ENCODE measurements at places on chromosomes 6 and 20. TPM values are rescaled to one million over a fixed set of nuclear protein-coding genes. Genes with fewer than 3 reads are reported as not detected.

DNA sequence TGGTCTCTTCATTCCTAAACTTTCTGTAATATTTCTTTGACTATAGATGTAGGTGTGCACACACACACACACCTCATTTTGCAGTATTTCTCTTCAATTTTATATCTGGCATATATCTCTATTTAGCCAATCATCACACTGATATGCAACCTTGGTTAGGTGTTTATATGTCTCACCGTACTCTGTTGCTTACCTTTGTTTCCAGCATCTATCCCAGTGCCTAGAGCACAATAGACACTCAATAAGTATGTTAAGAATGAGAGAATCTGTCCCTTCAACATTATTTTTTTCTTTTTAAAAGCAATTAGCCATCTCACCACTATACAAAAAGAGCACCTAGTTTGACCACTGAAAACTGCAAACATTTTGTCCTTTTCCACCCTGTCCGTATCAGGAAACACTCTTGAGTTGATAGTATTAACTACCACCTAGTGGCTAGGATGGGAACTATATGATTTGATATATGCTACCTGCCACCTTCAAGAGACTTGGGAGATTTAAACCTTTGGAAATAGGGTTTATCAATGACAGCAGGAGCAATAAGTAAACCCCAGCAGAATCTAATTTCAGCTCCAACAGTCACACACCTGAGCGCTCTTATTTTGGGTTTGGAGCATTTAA lies 48.7 kb upstream of the RSPO3 start:
- no peak for DNase-seq

DNA sequence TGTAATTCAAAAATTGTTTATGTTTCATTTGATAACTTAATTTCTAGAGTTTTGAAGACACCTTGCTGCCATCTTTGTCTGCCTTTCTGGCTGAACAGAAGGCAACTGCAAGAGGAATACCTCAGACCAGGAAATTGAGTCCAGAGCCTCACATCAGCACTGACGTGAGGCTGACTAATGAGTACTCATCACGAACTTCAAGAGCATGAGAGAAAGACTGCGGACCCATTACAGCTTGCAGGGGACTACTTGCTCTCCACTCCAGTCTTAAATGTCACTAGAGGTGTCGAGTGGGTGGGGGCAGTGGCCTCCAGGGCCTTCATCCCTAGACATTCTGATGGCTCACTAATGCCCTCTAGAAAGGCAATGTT lies 109.5 kb upstream of the SSTR4 start:
- DNase-seq, result no peak

- DNase-seq, result peak; percentile 66
These were observed 12.2 kb upstream of the KCNK15 start for GRCh38 chr20:44733341-44734069.

GRCh38 chr6:148146717-148147462 lies 195.7 kb upstream of the SASH1 start:
- peak; percentile 6 for DNase-seq

DNA sequence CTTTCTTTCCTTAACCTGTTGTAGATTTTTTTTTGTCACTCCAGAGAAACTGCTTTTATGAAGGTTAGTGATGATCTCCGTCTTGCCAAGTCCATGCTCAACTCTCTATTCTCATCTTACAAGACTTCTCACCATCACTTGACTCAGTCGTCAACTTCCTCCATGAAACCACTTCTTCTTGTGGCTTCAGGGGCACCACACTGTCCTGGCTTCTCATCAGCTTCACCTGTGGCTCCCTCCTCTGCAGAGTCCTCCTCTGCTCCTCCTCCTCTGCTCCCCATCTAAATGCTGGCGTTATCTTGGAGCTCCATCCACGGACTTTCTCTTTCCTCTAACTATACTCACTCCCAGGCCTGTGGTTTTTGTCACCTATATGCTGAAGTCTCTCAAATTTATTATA lies 187.5 kb downstream of the BACH2 start:
- no peak for DNase-seq

GRCh38 chr20:50930139-50930975 lies 880 bp downstream of the ADNP start:
- no peak for DNase-seq

GRCh38 chr20:24745206-24745605 lies 203.9 kb upstream of the CST7 start:
- no peak for DNase-seq

GRCh38 chr6:49913636-49914375 lies 47.5 kb upstream of the CRISP1 start:
- no peak for DNase-seq

- no peak for DNase-seq
These were observed 650.0 kb downstream of the KIF16B start for GRCh38 chr20:15923030-15923776.

DNA sequence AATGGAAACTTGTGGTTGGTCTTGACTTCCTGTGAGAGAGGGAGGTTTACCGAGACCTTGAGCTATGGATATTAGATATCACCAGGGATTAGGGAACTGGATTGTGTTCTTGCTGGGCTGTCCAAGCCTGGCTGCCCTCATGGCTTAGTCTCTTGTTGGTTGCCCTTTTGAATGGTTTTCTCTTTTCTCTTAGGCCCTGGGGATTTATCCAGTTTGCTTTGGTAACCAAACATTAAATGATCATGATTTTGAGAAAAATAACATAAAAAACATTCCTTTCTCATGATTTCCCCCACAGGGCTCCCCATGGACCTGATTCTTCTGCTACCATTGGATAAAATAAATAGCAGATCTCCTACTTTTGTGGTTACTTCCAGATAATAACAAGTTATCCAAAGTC lies 306.4 kb upstream of the RNF217 start:
- no peak for DNase-seq

- DNase-seq, result no peak
These were observed 90.0 kb downstream of the CD24 start for GRCh38 chr6:106884576-106884975.

DNA sequence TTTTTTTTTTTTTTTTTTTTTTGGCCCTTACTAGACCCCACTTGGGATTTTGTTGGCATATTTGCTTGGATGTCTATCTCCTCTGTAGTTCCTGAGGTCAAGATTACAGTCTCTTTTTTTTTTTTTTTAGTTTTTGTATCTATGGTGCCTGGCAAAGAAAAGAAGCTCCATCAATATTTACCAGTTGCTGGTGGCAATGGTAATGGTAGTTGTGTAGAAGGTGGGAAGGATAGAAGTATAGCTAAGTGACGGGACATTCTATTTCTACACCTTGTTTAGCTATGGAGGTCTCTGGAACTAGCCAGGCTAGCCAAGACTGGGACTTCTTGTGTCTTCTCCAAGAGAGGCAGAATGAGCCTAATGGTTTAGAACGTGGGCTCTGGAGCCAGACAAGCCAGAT lies 42.2 kb upstream of the TNFAIP3 start:
- no peak for DNase-seq

DNA sequence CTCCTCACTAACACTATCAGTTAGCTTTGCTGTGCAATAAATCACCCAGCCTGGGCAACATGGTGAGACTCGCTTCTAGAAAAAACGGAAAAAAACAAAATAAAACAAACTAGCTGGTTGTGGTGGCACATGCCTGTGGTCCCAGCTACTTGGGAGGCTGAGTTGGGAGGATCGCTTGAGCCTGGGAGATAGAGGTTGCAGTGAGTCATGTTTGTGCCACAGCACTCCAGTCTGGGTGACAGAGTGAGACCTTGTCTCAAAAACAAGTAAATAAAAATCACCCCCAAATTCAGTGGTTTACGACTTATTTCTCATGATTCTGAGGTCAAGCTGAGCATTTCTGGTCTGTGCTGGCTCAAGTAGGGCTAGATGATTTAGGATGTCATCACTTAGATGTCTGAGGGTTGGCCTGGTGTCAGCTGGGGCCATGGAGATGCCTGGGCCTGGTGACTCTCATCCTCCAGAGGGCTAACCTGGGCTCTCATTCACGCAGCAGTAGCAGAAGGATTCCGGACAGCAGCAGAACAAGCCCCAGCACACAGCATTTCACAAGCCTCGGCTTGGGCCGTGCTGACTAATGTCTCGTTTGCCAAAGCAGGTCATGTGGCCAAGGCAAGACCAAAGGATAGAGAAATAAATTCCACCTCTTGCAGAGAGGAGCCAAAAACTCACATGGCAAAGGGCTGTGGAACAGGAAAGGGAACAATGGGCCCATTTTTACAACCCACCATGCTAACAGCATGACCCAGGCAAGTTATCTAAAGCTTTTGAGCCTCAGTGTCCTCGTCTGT lies 32.5 kb downstream of the MGME1 start:
- DNase-seq, result no peak

GRCh38 chr6:110682460-110682853 lies 132.8 kb downstream of the CDK19 start:
- peak; percentile 70 for DNase-seq

- no peak for DNase-seq
These were observed 10.0 kb upstream of the ANKRD60 start for GRCh38 chr20:58238490-58238889.

DNA sequence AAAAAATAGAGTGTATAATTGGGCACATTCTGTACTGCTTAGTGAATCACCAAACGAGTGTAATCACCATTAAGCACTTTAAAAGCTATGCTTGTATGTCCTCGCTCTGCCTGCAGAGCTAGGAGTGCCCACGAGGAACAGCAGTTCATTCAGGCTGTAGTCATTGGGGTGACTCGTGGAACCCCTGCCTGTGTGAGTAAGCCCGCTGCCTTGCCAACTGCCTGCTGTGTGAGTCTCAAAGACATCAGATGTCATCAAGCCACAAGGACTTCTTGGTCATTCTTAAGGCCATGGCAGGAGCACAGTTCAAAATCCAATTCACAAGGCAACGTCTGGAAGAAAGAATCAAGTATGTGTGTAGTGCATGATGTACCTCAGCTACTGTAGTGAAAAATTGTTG lies 60.4 kb downstream of the FOXO3 start:
- DNase-seq, result no peak

DNA sequence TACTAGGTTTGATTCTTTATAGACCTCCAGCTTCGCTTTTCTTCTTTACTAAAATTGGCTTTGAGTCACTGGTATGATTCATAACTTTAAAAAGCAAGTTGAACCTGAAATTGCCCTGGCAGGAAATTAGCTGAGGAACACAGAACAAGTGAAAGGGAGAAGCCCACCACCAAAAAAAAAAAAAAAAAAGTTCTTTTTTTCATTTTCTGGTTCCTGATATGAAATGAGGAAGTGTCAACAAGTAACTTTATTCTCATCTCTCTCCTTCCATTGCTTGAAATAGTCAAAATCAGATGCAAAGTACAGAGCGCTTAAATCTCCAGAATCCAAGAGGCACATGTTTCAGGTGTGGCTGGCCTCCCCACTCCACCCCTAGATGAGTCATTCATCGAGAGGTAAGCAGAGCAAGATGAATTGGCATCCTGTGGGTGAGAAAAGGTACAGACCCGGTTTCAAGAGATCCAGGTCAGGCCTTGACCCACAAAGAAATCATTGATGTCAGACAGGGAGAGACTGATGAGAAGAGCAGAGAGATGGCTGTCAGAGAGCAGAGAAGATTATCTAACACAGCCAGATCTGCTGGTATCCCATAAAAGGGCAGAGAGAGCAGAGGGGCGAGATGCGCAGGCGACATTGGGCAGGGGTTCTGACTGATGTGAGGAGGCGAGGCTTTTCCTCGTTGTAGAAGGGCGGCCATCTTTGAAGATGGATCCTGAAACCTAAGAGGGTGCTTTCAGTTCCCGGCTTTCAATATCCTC lies 54.8 kb upstream of the MBOAT1 start:
- DNase-seq, result no peak

DNA sequence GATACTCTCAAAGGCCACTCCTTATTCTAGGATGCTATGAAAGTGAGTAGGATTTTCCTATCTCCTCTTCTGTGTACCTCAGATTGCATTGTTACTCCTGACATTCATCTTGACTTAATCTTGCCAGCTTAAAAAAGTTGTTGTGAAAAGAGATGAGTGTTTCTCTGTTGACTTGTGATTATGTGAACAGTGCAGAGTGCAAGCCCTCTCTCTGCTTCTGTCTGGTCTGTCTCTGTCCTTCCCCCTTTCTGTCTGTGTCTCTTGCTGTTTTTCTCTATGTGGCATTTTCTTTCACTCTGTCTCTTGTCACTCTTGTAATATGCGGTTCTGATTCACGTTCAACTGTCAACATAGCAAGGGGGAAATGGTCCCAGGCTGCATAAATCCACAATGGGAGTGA lies 306.6 kb downstream of the FARS2 start:
- DNase-seq, result no peak

DNA sequence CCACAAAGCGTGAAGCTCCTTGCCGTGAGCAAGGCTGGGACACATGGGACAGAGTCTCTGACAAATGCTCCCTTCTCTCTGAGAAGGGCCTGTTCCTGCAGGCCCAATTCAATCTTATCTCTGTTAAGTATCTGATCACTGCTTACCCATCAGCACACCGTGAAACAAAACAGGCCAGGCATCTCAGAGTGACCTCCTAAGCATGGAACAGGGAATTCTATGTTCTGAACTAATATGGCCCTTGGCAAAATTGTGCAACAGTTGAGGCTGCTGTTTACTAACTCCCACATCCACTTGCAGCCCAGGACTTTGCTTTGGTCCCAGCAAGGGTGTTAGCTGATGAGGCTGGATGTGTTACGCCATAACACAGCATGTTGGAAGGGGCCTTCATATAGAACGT lies 79.2 kb downstream of the GCLC start:
- no peak for DNase-seq

DNA sequence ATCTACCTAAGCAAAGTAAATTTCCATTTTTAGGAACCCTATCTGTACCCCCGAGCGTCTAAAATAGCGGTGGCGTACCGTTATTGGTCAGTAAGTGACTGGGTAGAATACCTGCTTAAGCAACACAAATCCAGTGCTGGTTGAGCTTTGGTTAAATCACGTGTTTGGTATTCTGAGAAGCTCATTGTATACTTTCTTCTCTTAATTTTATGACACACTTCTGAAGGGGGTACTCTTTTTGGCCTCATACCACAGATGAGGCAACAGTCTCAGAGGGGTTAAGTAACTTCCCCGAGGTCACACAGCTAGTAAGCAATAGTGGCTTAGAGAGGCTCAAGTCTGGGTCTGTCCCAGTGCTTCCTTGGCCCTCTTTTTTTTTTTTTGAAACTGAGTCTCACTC lies 151.2 kb downstream of the TFAP2C start:
- DNase-seq, result no peak

- no peak for DNase-seq
These were observed 71.1 kb downstream of the TOX2 start for GRCh38 chr20:43985608-43986316.

SS18L1 gene
- total RNA-seq, result 16.9 TPM

DCBLD1 gene
- total RNA-seq, result 4.8 TPM

SPATA25 gene
- 0.98 TPM for total RNA-seq

SLC52A3 gene
- total RNA-seq, result not detected

ARFGEF2 gene
- 37.6 TPM for total RNA-seq

LAMA2 gene
- total RNA-seq, result 0.09 TPM

INSM1 gene
- 7.4 TPM for total RNA-seq

ADGRB3 gene
- not detected for total RNA-seq

ASIP gene
- total RNA-seq, result not detected

RIMS1 gene
- total RNA-seq, result not detected

ANGPT4 gene
- total RNA-seq, result not detected

RGS17 gene
- 0.02 TPM for total RNA-seq

RAMACL gene
- 0.60 TPM for total RNA-seq

EYA2 gene
- total RNA-seq, result not detected

DYNLT2 gene
- total RNA-seq, result 1.9 TPM
